ENCODE measurements at places on chromosomes 13 and 19.

GRCh38 chr19:55305983-55306562, 19.1 kb downstream of the TMEM150B start:
- DNase-seq, result no peak

DNA sequence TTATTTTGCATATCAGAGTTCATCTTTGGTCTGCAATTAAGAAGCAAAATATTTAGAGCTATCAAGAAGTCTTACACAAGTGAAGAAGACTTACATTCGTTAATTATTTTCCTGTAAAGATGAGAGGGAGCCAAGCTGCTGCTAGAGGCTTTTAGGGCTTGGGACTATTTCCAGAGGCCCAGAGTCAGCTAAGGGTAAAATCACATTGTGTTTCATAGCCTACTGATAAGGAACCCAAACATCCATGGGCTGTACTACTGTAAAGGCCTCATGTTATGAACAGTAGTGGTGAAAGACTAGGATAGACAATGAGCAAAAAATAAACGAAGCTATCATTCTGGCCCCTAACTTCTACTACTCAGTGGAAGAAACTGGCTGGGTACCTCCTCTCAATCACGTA, 10.9 kb upstream of the TEX30 start:
- DNase-seq, result no peak

GRCh38 chr13:79987761-79988160, 353.2 kb downstream of the SPRY2 start:
- no peak for DNase-seq

GRCh38 chr19:35514282-35514809, 897 bp upstream of the DMKN start:
- DNase-seq, result no peak

GRCh38 chr13:96824140-96824539, 170.1 kb downstream of the OXGR1 start:
- no peak for DNase-seq

GRCh38 chr19:41915776-41916414, 12.4 kb downstream of the ERFL start:
- DNase-seq, result no peak

DNA sequence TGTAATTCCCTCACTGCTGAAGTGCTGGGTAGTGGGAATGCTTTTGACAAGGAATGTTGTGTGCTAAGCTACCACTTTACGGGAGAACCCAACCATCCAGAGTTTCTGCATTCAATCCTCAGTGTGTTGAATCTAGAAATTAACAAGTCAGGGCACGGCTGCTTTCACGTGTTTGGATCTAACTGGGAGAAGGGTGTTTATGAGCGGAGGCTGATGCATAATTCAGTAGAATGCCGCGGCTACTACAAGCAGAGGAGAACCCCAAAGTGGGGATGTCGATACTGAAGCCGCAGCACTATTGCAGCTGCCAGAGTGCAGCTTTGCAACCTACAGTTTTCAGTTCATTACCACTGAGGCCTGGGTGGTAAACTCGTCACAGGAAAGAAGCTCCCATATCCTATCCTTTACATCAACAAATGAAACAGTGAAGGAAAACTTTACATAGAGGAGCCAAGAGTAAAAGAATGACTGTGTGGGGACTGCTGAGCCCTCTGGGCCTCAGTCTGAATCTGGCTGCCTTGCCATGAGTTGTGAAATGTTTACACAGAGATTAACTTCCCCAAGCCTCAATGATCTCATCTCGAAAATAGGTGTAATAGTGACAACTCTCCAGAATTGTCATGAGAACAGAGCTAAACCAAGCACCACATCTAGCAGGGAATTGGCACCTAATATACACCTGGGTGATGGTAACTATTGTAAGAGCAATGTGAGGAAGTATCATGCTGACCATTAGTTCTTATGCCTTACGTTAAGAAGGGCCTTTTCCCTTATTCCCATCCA, 531.7 kb downstream of the MYO16 start:
- no peak for DNase-seq

GRCh38 chr13:42638886-42639285, 64.9 kb downstream of the TNFSF11 start:
- DNase-seq, result no peak

DNA sequence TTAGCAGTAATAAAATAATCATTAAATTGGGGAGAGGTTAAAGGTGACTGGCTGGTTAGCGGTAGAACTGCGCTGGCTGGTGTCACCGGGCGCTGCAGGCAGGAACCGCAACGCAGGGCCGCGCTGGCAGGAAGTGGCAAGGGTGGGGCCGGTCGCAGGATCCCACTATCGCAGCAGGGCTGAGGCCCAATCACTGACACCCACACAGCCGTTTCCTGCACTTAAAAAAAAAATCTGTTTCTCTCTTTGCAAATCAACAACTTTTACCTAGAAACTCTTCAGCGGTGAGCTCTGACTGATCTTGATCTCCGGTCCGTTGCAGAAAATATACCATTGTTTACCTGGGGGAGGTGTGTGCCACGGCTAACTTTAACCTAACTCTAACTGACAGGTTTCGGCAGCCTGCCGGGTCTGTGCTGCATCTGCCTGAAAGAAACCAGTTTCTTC, 46.9 kb downstream of the KLF2 start:
- DNase-seq, result no peak

DNA sequence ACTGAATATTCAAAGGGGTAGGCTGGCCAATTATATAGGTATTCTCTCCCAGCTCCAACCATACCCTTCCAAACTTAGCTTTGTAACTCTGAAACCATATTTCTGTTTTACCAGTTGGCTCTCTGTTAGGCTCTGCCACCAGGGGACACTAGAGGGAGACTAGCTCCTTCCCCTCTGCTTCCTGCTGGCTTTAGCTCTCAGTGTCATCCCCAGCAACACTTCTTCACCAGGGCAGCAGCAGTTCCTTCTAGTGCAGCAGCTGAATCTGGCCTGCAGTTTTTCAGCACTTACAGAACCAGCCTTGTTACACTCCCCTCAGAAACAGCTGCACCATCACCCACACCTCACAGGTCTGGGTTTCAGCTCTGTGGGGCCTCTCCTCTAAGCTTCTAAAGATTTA, 51.0 kb upstream of the DOCK9 start:
- peak; percentile 82 for DNase-seq

DNA sequence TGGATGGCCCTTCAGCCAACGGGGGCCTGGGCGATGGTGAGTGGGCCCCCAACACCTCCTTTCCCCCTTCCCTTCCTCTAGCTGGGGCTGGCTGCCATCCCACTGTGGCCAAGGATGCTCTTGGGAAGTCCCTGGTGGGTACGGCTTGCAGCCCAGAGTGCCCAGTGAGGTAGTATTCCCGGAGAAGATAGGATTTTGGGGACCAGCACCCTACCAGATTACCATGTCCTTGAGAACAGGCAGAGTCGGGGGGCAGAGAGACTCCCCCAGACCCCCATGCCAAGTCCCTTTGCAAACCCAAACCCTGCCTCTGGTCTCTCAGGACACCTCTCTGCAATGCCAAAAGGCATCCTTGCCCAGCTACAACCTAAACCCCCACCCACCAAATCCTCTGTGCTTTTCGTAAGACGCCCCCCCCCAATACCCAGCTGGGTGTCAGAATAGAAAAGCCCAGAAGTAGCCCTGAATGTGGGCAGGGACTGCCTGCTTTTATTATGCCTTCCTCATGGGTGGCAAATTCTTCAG, 1.7 kb downstream of the HIF3A start:
- DNase-seq, result no peak

GRCh38 chr13:44012910-44013757, 133.4 kb downstream of the LACC1 start:
- DNase-seq, result no peak

- DNase-seq, result no peak
These were observed 117.6 kb upstream of the SOX21 start for GRCh38 chr13:94829837-94830365.

DNA sequence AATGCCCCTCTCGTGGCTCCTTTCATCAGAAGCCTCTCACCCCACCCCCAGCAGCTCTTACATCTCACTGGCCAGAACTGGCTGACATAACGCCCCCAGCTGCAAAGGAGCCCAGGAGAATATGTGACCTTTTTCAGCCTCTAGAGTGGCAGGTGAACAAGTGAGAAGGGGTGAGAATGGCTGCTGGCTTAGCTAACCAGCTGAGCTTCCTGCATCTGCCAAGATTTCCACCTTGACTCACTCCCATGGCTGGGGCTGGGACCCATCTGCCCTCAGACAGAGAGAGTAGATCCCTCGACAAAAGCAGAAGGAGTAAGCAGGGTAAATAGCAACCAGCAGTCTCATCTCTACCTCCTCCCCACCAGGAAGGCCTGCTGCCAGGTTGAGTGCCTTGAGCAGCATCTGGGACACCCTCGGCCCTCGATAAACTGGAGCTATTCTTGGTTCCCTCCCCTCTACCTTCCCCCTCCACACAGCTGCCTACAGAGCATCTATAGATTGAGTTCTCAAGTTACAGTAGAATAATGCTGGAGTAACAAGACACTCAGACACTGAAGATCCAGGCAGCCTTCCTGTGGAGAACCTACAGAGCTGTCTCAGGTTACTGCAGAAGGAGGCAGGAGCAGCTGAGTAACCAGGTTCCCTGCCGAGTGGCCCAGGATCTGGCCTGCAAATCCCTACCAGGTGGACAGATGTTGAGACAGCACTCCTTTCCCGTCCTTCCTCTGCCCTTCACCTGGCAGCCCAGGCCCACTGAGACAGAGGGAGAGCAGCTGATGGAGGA, 15.5 kb downstream of the KASH5 start:
- DNase-seq, result peak; percentile 63
